ENCODE measurements at places on chromosomes 3 and 15.

DNA sequence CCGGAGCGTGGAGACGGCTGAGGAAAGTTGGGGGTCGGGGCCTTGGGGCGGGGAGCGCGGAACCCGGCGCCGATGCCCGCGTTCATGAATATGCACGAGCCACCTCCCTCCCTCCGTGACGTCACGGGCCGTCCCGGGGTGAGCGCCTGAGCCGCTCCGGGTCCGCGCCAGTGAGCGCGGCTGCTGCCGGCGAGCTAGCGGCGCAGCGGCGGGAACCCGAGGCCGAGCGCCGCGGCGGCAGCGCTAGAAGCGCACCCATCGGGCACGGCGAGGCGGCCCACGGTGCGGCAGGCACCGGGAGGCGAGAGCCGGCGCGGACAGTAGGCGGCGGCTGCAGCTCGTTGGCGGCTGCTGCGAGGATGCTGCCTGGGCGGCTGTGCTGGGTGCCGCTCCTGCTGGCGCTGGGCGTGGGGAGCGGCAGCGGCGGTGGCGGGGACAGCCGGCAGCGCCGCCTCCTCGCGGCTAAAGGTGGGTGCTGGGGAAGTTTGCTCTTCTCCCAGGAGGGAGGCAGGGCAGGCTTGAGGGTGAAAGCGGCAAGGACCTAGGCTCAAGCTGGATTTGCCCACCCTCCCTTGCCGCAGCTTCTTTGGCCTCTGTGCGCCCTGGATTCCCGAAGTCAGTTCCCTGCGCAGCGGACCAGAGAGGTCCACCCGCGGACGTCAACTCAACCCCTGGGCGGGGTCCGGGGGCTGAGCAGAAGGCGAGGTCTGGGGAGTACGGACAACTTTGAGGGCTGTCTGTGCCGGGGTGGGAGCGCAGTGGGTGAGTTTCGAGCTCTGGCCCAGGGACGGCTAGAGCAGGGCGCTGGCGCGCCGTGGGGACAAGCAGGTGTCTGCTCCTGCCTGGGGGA lies at the start of gene CLSTN2:
TSS of gene CLSTN2 (plus strand) at position 170 of the 850 bp plus-strand sequence.
- DNase-seq: peak; percentile 44

- DNase-seq: peak; percentile 7
Observed at GRCh38 chr3:117019082-117019713, 309.6 kb downstream of the TUSC7 start.

DNA sequence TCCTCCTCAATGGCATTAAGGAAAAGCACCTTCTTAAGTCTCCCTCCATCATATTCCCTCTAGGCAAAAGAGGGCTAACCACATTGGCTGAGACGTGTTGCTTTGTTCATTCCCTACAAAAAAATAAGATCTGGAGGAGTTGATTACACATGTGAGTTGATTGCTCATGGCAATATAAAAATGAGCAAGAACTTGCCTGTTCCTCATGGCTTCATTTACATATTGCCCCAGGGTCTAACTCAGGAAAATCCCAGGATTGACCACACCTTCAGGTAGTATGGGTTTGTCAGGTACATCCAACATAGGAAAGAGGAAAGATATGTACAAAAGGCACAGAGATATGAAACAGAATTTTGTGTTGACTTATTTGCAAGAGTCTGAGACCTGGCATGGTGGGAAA lies 35.5 kb downstream of the NFKBIZ start:
- no peak for DNase-seq

DNA sequence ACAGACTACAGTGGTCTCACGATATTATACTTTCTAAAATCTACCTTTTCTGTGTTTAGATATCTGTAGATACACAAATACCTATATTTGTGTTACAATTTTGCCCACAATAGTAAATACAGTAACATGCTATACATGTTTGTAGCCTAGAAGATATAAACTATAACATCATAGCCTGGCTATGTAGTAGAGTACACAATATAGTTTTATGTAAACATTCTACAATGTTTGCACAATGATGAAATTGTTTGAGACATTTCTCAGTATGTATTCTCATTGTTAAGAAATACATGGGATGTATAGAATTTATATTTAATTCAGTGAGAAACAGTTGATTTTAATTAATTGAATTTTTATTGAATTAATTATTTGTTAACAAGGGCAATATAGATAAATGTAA lies 1367.0 kb downstream of the OTOL1 start:
- DNase-seq: no peak

GRCh38 chr3:152198665-152199064 lies 70.1 kb upstream of the MBNL1 start:
- no peak for DNase-seq

- DNase-seq: no peak
Observed at GRCh38 chr3:179179979-179180759, 32.0 kb downstream of the PIK3CA start.

DNA sequence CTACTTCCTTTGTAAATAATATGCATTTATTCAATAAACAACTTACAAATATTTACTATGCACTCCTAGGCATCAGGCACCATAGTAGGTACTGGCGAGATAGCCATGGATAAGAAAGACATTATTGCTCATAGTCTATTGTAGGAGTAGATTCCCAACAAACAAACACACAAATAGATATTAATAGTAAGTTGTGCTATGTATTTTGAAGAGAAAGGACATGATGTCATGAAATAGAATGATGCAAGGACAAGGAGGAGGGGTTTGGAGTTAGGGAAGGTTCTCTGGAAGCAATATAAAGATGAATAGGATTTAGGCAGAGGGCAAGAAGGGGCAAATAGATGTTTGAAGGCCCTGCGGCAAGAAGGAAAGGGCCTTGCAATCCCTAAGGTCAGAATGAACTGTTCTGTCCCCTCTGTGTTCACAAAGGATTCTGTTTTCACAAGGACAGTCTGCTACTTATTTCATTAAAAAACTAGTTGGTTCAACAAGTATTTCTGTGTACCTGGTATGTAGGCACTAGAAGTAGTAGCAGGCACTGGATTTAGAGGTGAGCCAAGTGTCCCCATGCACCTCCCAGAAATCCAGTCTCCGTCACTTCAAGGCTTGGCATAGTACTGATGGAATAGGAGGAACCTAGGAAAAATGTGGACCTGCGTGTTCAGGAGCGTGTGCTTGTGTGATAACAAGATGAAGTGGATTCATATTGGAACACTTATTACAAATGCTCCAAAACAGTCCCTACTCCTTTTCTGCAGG lies 231.8 kb upstream of the TPRG1 start:
- no peak for DNase-seq

GRCh38 chr15:80890341-80891005 lies 99.1 kb downstream of the MESD start:
- DNase-seq: no peak

Measured in NCI-H1048 (cell line).